ENCODE measurements at places on chromosomes 12 and 14.

DNA sequence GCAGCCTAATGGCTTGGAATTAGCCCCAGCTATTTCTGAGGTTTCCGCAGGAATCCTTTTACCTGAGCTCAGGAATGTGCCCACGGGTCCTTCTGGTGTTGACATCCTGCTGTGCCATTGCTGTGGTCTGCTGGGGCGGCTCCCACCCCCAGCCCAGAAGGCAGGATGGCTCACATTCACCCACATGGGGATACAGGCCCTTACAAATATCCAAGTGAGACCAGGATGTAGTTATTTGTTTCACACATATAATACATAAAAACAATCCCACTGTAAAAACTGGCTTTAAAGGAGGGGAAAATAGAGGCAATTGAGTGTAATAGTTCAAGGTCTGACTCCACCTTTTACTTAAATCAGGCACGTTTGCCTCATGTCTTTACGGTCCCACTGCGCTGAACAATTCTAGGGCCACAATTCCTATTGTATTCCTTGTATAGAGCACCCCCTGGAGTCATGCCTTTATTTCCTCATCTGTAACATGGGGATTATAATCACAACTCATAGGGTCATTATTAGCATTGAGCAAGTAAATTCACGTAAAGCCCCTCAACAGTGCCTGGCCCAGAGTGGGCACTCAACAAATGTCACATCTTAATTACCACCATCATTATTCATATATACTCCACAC is 57.2 kb upstream of the FICD start:
- no peak for DNase-seq

DNA sequence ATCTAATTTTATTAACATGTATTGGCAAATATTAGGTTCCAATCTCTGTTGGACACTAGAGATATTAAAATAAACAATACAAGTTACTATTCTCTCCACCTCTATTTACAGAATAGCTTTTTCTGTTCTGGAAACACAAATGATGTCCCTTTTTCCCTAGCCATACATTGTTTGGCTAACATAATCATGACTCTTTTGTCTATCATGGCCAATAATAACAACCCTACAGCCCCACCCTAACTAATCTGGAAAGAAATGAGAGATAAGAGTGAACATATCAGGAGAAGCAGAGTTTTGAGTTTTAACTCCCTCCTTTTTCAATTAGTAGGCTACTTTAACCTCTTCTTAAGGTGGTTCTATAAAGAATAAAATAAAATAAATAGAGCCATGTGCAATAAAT is 40.2 kb downstream of the RASSF9 start:
- DNase-seq: no peak

DNA sequence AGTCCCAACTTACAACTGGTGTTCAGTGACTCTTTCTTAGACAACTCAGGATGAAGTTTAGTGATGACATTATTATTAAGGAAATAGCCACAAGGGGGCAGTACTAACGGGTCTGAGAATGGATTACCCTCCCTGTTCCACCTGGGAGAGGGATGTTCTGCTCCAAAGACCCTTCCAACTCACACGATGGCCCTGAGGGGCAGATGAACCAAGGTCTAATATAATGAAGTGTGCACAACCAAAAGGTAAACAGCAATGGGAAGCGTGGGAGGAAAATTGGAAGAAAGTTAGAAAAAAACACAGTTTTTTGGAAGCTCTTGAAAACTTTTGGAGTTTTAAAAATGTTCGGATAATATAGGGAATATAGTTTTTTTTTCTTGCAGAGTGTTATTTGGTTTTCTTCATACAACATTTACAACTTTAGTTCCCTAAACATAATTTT is 24.0 kb downstream of the FGF6 start:
- DNase-seq: no peak

DNA sequence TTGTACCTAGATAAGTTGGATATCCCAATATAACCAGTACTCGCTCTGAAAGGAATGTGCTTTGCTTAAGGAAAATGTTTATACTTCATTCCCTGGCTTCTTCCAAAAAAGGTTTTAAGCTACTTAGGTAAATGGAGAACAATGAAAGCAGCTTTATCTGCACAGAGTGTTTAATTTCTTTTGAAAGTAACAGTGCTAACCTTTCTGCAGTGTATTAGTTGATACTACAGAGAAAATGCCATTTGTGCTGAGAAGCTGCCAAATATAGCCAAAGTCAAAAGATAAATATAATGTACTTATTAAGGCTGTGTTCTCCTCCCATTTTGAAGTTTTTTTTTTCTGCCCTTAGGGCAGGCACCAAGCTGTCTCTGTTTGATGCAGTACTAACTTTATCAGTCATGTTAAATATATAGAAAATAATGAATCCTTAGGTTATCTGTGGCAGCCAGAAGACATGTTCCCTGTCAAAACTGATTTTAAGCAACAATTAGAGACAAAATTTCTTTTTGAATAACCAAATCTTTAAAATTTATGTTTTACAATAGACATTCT is 145.4 kb upstream of the KITLG start:
- DNase-seq: no peak

DNA sequence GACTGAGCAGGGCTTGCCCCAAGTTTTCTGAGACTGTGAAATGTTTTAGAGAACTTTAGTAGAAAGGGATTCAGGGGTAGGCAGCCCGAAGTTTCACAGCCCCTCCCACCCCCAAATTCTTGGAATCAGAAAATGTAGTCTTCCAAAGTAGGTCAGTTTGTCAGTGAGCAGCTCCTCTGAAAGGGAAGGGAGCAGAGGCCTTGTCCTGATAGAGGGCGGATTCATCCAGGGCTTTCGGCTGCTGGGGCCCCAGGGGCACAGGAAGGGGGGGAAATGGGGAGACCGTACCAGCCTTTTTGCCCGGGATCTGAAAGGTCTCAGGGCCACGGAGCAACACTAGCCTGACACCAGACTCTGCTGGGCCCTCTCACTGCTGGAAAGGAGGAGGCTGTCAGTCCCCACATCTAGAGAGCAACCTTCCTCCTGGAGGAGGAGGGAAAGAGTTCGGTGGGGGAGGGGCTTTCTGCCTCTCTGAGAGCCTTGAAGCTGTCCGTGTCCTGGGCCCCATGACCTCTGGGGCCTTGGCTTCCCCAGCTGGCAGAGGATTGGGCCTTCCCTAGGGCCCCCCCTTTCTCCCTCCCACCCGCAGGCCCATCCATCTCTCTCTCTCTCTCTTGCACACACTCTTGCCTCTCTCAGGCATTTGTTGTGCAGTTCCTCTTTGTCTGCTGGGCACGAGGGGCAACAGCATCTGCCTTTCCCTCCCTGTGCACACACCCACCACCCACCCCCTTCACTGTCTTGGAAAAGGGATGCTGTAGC is at the start of gene IKZF4:
Gene IKZF4 (plus strand): TSS at position 621 of the 762 bp plus-strand sequence. CDS start 451 bp downstream, outside the sequence.
- DNase-seq: no peak

- DNase-seq: no peak
Measured at GRCh38 chr12:132560364-132560613, 50.1 kb downstream of the LRCOL1 start.

- DNase-seq: no peak
Measured at GRCh38 chr14:94998685-94999084, 158.6 kb downstream of the DICER1 start.

GRCh38 chr14:33780035-33780434 is 170.8 kb downstream of the EGLN3 start:
- DNase-seq: no peak

- no peak for DNase-seq
Measured at GRCh38 chr12:89166121-89166520, 186.2 kb downstream of the DUSP6 start.

DNA sequence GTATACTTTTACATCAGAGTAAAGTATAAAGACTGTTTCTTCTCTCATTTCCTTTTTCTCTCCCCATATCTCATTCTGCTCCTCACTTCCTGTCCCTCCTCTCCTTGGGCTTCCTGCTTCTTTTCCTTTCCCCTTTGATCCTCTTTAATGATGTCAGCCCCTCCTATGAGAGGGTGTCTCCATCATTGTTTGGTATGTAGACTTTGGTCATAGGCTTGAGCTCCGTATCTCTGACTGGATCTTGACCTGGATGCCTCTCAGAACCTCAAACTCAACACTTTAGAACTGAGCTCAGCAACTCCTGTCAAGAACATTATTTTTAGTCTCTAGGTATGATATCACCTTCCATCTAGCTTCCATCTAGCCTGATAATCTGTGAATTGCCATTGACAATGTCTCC is 50.3 kb downstream of the AKAP6 start:
- DNase-seq: no peak

- no peak for DNase-seq
Measured at GRCh38 chr12:71941174-71941573, 2.5 kb downstream of the TPH2 start.

GRCh38 chr12:60872850-60873713 is 1277.3 kb downstream of the SLC16A7 start:
- DNase-seq: no peak

DNA sequence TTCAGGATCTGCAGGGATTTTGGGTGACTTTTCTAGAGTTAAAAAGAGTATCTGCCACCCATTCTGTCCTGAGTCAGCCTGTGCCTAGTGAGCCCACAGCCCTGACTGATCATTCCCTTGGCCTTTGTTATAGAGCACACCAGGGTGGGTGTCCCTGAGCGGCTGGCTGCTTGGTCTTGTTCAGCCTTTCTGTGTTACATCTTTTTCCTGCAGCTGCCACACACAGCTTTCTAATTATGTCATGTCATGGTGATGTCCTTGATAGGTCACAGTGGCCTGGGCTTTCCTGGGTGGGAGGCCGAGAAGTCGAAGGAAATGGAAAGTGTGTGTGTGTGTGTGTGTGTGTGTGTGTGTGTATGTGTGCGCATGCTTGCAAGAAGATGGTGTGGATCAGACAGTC is 293.2 kb upstream of the CRY1 start:
- no peak for DNase-seq

- no peak for DNase-seq
Measured at GRCh38 chr14:24712909-24713308, 78.9 kb upstream of the GZMB start.
